HCT116 (cell line): ENCODE measurements at places on chromosomes 7 and 10.

GRCh38 chr7:121604627-121605316 lies 208.7 kb upstream of the FAM3C start:
- DNase-seq, result no peak

DNA sequence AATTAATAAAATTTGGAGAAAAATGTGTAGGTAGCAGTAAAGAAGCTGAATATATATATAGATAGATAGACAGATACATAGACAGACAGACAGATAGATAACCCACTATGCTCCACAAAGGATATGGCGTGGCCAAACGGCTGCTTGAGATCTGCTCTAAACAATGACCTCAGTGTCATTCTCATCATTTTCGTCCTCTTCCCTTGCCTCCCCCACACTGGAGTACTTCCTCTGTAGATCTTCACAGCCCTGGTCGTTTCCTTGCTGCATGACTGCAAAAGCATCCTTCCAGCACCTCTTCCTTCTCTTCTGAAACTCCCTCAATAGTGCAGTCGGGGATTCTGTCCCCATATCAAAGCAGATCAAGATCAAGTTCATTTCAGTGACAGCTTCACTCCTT lies 35.6 kb upstream of the ATP6V0A4 start:
- DNase-seq, result no peak

- no peak for DNase-seq
Observed at GRCh38 chr7:105014693-105015389, 836 bp downstream of the KMT2E start.

DNA sequence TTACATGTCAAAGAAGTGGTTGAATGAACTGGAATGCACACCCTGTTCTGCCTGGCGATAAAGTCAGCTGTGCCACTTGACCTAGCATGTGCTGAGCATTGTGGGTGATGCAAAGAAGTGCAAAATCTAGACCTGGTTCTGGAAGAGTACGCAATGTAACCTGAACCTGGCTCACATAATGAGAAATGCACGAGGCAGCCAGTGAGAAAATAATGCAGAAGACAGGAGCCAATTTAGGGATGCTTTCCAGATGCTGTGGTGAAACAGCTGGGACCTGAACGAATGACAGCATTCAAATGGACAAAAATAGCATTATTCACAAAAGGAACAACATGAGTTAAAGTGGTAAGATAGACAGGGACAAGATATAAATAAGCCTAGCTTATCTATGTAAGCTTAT lies 402.6 kb downstream of the SORCS1 start:
- DNase-seq, result no peak

DNA sequence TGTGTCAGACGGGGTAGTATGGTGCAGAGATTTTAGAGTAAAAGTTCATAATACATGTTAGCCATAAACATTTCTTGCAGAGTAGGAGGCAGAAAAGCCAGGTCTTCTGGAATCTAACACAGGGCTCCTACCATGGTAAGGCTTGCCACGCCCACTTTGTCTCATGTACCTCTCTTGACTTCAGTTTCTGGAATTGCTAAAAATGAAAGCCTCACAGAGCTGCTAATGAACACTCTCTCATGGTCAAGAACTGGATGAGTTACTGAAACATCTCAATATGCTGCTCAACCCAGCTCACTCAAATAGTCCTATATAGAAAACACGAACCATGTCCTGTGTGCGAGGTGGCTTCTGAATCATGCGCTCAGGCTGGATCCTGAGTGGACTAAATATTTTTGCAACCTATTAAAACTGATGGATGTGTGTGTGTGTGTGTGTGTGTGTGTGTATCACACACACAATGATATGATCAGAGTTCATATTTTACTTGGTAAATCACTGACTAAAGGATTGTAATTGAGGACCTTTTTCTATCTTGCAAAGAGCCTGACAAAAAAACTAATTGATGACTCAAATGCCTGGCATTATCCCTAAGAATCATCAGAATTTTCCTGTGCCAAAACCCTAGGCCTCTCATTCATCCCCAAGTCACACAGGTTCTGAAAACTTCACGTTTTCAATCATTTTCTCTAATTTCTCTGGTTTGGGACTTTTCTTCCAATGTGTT lies 1306.6 kb downstream of the XPNPEP1 start:
- DNase-seq, result no peak

GRCh38 chr7:103073989-103074518 lies 542 bp downstream of the FBXL13 start:
- no peak for DNase-seq

GRCh38 chr7:150400008-150400787 lies 21.1 kb downstream of the ZNF775 start:
- DNase-seq, result no peak

DNA sequence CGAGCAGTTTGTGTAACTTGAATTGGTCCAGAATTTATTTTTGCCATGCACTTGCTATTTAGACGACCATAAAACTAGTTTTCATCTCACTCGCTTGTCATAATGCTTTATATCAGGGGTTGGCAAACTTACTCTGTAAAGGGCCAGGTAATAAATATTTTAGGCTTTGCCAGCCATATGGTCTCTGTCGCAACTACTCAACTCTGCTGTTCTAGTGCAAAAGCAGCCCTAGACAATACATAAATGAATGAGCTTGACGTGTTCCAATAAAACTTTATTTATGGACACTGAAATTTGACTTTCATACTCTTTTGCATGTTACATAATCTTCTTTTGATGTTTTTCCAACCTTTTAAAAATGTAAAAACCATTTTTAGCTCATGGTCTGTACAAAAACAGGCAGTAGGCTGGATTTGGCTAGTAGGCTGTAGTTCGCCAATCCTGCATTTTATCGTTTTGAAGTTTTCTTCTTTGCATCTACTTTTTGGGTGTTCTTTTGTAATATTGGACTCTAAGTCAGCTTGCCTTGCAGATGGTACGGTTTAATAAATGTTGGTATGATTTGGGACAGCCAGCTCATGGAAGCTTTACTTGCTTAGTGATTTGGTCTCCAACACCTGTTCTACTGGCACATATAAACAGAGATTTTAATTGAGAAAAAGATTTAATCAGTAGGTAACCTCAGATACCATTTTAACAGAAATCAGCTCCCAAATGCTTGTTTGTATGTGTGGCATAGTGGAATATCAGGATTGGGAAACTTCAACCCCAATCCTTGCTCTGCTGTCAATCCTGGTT lies 25.6 kb downstream of the SND1 start:
- no peak for DNase-seq

- no peak for DNase-seq
Observed at GRCh38 chr10:10259013-10259412, 758.7 kb upstream of the CELF2 start.

GRCh38 chr10:93766918-93767317 lies 9.2 kb downstream of the LGI1 start:
- DNase-seq, result no peak

- DNase-seq, result peak; percentile 37
Observed at GRCh38 chr10:104049504-104050250, 36.0 kb downstream of the COL17A1 start.

DNA sequence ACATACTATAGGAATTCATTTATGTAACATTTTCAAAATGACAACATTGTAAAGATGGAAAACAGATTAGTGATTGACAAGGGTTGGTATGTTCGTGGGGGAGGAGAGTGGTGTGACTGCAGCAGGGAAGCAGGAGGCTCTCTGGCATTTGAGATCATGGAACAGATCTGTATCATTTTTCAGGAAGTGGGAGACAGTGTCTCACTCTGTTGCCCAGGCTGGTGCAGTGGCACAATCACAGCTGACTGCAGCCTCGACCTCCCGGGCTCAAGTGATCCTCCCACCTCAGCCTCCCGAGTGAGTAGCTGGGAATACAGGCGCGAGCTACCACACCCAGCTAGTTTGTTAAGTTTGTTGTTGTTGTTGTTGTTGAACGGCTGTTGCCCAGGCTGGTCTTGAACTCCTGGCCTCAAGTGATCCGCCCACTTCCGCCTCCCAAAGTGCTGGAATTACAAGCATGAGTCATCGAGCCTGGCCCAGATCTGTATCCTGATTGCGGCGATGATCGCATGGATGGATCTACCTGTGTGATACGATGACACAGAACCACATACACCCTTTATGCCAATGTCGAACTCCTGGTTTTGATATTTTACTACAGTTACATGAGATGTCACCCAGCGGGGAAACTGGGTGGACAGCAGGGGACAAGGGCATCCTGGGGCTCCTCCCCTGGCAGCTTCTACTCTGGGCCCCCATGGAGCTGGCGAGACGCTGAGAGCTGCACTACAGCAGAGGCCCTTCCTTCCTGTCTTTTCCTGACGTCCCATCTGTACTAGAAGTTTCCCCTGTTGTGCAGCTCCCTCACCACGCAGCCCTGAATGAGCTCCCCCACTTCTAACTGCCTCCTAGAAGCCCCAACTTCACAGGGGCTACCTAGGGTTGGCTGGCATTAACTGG lies 12.3 kb upstream of the CYTH3 start:
- peak; percentile 77 for DNase-seq

GRCh38 chr10:133159950-133160825 lies at the start of gene KNDC1:
TSS of gene KNDC1 (plus strand) at chr10:133160219. CDS start at chr10:133160468, 249 bp downstream.
- DNase-seq, result no peak

DNA sequence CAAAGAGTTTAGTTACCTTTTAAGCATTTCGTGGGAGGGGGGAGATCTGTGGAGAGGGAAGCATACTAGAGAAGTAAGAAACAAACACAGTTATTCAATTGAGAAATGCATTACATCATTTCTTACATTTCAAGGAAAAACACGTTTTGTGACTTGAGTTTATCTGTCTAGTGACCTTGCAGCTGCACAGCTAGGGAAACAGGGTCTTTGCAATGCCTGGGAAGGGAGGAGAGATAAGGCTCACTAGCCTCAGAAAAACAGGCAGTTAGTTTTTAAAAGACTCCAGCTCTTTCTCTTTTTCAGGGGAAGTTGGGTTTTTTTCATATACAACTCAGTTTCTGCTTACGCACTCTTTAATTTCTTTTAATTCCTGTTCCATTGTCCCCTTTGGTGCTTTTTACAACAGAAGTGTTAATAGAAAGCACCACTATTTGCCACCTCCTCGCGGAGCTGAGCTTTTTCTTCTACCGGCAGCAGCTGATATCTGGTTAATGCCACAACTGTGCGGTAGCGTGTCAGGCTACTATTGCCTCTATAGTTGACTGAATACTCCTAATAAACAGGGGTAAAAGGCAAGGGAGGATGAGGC lies 5.6 kb downstream of the CYP3A43 start:
- no peak for DNase-seq

DNA sequence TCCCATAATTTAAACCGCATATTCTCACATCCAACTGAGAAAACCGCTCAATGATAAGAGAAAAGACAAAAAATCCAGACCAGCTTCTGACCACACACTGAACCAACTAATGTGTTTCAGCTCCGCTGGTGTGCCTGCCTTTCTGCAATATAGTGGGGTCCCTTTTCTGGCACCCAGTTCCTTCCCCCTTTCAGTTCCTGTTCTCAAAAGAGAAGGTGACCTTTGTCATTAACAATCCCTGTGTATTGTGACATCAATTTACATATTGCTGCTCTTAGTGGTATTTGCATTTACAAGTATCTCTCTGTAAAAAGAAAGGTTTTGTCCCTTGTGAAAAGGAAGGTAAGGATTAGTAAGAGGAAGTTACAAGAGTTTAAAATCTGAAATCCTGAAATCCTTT lies 1.4 kb downstream of the PPP1R17 start:
- no peak for DNase-seq

GRCh38 chr7:85529201-85529600 lies 342.3 kb upstream of the SEMA3D start:
- DNase-seq, result no peak

DNA sequence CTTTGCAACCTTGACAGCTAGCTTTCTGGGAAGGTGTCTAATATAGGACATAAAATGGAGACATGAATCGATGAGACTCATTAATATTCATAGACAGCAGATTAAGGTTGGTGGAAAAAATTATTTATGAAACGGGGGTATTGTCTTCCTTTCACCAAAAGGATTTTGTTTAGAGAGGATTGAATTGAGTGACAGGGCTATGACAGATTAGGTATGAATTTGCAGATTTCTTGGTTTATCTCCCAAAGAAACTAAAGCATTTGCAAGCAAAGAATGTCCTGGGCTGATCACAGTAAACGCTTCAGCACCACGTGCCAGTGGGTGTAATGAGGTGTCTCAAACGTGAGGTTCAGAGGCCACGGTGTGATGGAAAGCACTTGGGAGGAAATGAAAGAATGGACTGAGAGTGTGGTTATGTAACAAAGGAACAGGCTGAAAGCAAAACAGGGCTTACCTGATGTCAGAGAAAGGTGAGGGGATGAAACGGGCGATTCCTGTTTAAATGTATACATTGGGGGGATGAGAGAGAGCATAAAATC lies 329.2 kb upstream of the NPVF start:
- no peak for DNase-seq

- DNase-seq, result no peak
Observed at GRCh38 chr7:115831371-115831770, 199.2 kb downstream of the TFEC start.

DNA sequence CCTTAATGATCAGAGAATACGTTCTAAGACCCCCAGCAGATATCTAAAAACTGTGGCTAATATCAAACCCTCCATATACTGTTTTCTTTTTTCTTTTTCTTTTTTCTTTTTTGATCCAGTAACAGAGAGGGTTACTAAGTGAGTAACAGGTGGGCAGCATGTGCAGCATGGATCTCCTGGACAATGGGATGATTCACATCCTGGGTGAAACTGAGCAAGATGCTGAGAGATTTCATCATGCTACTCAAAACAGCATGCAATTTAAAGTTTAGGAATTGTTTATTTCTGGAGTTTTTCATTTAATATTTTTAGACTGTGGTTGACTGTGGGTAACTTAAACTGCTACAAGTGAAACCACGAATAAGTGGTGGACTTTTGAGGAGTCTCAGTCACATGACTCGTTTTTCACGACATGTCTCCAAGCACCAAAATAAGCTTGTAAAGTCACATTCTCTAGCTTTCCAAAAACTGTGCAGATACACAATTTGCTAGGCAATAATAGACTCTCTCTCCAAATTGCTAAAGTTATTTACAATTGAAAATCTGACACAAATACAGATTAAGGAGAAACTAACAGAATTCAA lies 716.2 kb downstream of the NXPH1 start:
- DNase-seq, result no peak

DNA sequence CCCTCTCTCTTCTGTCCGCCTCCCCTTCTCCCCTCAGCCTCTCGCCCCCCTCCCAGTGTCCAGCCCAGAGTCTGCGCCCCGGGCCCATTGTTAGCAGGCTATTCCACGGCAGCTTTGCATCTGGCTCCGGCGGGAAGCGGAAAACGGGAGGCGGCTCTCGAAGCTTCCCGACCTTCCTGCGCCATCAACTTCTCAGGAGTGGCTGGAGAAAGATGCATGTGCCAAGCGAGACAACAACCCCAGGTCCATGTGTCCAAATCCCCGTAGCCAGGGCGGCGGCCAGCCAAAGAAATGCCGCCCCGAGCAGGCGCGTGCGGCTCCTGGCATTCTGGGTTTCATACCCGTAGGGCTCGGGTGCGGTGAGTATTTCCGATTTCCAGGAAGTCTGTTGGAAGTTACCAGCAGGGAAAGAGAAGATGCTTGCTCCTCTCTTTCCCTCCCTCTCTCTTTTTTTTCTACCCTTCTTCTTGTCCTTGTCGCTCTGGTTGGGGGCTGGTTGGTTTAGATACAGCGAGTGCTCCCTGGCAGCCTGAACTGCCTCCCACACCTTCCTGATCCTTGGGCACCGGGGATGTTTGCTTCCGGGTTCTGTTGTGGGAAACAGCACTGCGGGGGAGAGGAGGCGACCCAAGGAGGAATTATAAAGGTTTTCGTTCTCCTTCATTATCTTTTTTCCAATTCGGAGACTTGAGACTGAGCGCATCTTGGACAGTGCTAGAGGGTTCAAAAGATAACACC lies 1.2 kb upstream of the HOXA2 start:
- DNase-seq, result no peak
